Hematopoietic multipotent progenitor cell treated with erythropoietin and hydrocortisone succinate and interleukin-3 and kit ligand, for 8 days (in vitro differentiated cells): ENCODE measurements at places on chromosomes 3 and 15.

GRCh38 chr3:21464746-21465145 is 286.3 kb downstream of the ZNF385D start:
- DNase-seq, result no peak

- DNase-seq, result no peak
These were observed 103.7 kb upstream of the ETV5 start for GRCh38 chr3:186212611-186213010.

DNA sequence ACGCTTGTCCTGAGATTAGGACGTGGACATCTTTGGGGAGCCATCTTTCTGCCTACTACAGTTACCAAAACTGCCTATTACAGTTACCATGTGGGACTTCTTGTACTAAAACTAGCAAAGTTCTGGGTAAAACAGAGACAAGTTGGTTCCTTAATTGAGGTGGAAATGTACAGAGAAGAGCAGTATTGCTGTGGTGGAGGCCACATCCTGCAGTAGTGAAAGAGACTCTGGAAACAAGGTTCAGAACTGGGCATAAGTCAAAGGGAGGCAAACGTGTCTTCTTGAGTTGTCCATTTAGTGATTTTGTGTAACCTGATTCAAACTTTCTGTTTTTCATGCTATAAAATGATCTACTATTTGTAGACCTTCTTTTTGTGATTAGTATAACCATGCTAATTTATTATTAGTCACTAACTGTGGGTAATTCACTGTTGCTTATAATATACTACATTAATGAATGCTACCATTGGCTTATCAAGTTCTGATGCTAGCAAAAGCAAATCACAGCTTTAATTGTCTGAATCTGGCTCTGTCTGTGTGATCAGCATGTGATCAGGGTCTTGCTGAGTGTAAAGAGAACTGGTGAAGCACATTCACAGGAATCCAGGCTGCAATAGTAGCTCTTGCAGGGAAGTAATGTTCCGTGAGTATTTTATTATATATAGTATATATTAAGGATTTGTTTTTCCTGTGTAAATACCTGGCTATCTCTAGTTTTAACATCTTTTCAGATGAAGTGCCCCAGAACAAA is 207.9 kb upstream of the GAP43 start:
- no peak for DNase-seq

- no peak for DNase-seq
These were observed 3.8 kb downstream of the OR5K2 start for GRCh38 chr3:98501270-98501669.

DNA sequence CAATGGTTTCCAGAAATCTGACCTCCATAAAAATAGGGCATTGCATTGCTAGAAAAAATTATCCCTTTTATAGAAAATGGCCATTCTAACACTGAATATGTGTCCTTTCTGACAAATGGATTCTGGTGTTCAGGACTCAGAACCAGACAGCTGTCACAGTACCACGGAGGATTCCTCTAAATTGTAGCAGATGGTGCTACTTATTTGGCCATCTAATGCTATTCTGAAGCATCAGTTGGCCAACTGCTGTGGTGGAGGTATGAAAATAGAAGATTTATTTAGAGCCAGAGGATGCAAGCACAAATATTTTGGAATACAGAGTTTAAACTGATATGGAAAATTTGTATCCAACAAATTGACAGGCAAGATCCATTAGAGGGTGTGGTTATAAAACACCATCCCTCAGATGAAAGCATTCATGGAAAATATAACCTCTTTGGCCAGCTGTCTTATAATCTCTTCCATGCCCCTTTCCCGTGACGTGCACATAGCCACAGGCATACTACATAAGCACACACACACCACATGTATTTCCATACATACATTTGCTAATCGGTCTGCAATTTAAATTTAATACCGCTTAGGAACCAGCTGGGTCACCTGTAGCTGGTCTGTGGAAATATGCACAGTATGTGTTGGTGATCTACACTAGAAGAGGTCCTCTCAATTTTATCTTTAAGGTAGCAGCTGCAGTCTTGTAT is 302.7 kb upstream of the KCNMB2 start:
- no peak for DNase-seq

DNA sequence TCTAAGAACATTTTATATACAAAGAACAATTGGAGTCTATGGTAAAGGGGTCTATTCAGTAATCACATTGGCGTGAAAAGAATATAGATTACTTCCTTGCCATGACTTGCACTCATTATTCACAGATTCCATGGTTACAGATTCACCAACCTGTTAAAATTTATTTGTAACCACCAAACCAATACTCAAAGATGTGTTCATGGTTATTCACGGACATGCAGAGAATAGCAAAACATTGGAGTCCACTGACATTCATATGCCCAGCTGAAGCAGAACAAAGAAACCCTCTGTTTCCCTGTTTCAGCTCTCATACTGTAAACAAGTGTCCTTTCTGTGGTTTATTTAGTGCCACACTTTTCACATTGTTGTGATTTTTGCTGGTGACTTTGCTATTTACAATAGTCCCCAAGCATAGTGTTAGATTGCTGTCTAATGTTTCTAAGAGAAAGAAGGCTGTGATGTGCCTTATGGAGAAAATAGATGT is 185.8 kb upstream of the TTC14 start:
- no peak for DNase-seq

GRCh38 chr3:154615471-154615870 is 185.5 kb upstream of the GPR149 start:
- no peak for DNase-seq

DNA sequence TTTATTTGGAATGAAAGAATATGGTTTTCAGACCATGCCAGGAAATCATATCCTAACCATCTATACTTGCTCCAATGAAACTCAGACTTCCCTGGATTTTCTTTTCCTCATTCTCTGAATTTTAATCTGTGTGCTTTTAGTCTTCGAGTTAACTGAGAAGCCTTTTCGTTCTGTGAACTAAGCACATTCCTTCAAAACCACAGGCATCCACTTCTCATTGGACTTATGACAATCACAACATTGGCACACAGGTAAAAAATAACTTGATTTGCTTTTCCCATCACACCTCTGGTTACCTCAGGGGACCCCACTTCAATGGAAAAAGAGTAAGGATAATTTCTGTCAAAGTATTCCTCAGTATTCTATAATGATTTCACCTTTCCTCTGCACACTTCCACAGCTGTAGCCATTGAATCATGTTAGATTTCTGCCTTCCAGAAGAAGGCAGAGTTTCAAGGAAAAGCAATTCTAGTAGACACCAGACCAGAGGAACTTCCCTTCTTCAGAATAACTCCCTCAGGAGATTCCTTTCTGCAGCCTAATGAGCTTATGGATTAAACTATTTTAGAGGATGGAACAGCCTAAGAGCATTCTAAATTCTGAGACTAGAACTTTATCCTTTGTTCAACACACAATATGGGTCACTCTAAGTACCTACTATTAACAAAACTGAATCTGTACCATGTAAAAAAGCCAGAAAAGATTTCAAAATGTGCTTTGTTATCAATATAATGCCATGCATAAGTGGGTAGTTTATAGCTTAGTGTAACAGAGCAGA is 15.9 kb downstream of the COMMD2 start:
- DNase-seq, result no peak

DNA sequence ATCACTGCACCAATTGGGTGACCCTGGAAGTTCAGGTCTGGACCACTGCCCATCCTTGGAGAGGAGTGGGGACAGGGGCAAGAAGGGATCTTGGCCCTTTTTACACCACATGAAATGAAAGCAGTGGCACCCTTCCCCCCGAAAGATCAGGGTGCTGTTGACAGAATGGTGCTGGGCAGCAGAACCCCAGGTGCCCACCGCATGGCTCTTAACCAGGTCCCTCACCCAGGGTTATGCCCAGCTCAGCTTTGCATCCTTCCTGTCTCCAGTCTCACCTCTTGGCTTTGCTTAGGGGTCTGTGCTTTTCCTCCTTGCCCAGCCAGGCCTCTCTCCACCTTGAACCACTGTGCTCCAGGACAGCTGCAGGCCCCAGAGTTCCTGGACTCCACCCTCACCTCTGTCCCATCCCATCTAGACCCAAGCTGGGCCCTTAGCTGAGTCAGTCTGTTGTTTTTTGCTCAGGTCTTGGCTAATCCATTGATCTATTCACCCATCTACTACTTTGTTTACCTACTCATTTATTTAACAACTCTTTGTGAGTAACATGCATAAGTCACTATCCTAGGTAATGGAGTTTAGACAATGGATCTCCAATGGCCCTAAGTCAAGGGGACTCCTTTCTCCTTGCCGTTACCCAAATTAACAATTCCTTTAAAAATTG is 77.1 kb upstream of the PRR23E start:
- no peak for DNase-seq

DNA sequence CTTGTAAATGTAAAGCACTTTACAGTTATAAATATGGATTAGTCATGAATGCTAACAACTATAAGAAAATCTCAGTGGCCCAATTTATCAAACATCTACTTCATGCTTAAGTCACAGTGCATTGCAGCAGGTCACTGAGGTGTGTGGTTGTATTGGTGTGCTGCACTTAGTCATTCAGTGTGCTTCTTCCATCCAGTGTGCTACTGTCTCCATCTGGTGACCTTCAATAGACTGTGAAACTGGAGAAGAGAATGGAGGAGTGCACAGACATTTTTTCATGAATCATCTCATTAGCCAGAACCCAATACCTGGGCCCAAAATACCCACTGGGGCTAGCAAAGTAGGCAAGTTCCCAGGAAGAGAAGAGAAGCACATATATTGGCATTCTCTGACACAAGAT is 199.6 kb downstream of the SHOX2 start:
- no peak for DNase-seq

- DNase-seq, result no peak
These were observed 31.9 kb upstream of the ATP13A3 start for GRCh38 chr3:194518652-194519051.

GRCh38 chr3:146431240-146431639 is 38.1 kb downstream of the PLSCR2 start:
- DNase-seq, result no peak

DNA sequence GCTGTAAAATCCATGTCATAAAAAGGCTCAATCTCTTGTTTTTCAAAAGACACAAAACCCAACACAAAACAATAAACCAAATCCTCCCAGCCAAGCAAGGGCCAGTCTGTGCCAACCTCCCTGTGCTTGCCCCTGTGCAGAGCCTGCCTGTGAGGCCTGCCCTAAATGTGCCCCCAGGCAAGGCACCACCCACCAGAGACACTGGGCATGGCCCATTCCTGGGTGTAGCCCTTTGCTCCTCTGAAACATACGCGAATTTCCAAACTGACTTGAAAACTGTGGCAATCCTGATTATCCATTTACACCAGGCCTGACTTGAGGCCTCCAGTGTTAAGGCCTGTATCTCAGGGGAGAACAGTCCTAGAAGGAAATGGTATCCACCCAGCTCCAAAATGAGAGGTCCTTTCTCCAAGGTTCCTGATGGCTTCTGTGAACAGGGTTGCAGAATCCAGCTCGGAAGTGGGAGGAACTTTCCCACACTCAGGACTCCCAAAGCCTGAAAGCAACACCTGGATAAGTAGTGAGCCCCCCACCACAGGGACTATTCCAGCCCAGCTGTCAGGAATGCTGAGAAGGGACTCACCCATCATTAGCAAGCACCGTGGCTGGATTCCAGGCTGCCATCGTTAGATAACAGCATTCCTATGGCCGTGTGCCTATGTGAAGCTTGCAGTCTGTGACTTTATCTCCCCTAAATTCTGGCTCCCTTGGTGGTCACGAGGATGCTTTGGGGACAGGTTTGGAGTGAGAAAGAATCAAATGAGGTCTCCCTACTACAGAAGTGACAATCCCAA is 61.8 kb downstream of the CACNA2D2 start:
- no peak for DNase-seq

GRCh38 chr15:91853511-91853947 is at the start of gene SLCO3A1:
TSS of gene SLCO3A1 (plus strand) at chr15:91853708.
- peak; percentile 39 for DNase-seq

DNA sequence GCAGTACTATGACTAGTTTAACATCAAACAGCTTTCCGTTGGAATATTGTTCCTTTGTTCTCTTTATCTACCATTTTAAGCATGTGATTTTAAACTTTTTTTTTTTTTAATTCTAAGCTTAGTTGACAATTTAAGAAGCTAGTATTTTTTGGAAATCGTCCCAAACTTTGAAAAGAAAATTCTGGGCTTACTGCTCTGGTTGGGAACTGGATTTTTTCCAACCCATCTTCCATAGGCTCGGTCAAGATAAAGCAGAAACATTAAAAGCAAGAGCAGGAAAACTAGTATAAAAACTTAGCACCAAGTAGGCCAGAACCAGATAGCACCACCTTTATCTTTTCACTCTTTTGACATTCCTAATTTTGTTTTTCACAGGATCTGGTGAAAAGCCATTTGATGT is 49.9 kb downstream of the TSC22D2 start:
- no peak for DNase-seq

- DNase-seq, result no peak
These were observed 95.1 kb downstream of the RPL39L start for GRCh38 chr3:187044206-187044605.

DNA sequence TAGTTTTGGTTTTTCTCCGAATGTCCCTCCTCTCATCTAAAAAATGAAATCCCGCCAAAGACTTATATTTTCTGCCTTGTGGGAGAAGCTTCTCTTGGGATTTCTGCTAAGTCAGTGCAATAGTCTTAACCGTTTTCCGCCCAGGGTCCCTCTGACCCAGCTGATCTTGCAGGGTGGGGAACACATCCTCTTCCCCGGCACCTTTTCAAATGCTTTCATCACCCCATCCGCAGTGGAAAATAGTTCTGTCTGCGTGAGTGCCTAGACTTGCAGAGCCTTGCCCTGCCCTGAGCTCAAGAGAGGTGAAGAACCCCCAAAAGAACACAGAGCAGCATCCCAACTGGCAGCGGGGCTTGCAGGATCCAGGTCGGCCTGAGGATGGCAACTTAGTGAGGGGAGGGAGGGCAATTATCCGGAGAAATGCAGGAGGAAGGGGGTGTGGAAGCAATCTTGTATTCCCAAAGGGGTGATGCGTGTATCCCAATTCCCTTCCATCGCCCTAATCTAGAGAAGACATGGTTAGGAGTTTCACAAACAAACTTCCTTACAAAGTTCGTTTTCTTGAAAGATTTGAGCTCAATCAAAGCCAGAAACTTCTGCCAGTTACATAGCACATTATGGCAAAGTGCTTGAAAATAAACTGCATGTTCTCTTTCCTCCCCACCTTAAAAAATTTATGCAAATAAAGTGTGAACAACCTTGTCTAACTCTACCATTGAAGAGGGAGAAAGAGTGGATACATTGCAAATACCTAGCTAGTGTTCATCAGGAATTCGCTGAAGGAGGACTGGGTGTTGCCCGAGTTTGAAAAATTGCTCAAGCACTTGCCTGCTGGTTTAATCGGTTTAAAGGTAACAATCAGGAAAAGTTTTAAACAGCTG is 79.9 kb downstream of the NR2F2 start:
- no peak for DNase-seq

GRCh38 chr3:155070932-155071387 is 9.2 kb upstream of the MME start:
- DNase-seq, result no peak

GRCh38 chr3:56238299-56238698 is 230.0 kb downstream of the ERC2 start:
- DNase-seq, result no peak
